Activated naive CD4-positive, alpha-beta T cell treated with anti-CD3 and anti-CD28 coated beads, Interleukin-2, amount 50 U/mL, for 16 hours (primary cell): ENCODE measurements at places on chromosomes 1 and 21.

DNA sequence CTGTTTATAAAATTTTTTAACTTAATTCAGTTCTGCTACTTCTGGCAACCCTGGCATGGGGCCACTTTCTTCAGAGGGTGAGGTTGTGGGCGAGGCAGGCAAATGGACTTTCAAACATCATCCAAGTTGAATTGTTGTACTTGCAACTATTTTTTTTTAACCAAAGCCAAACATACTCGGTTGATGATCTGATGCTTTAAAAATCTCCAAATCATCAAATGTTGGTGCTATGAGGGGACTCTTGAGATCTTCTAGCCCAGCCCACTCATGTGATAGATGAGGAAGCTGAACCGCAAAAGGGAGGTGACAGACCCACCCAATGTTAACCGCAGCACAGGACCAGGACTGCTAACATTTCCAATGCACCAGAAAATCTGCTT is 6.7 kb downstream of the SLC1A7 start:
- DNase-seq, result no peak

DNA sequence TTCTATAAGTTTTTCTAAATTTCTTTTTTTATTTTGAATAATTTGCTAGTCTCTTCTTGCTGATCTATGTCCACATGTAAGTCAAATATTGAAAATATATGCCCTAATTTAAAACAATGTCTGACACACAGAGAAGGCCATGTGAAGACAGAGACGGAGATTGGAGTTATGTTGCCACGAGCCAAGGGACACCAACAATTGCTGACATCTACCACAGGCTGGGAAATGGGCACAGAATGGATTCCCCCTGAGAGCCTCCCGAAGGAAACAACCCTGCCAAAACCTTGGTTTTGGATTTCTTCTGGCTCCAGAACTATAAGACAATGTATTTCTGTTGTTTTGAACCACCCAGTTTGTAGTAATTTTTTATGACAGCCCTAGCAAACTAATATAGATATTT is 485.0 kb upstream of the ZRANB2 start:
- no peak for DNase-seq

DNA sequence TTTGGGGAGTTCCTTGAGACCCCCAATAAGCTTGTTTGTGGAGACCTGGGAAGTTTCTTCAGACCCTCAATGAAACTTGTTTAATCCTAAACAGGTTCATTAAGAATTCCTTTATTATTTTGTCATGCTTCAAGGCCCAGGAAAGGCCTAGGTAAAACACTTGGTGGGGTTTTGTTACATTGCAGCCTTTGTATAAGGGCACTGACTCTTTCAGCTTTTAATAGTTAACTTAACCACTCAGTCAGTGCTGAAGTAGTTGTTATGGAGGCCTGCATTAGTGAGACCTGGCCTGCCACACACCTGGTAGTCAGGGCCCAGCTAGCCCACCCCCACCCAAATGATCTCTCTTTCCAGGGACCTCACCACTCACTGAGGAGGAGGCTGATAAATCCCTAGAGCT is 103.7 kb downstream of the FCRL5 start:
- DNase-seq, result no peak

GRCh38 chr1:97053268-97053667 is 331.7 kb downstream of the PTBP2 start:
- no peak for DNase-seq

DNA sequence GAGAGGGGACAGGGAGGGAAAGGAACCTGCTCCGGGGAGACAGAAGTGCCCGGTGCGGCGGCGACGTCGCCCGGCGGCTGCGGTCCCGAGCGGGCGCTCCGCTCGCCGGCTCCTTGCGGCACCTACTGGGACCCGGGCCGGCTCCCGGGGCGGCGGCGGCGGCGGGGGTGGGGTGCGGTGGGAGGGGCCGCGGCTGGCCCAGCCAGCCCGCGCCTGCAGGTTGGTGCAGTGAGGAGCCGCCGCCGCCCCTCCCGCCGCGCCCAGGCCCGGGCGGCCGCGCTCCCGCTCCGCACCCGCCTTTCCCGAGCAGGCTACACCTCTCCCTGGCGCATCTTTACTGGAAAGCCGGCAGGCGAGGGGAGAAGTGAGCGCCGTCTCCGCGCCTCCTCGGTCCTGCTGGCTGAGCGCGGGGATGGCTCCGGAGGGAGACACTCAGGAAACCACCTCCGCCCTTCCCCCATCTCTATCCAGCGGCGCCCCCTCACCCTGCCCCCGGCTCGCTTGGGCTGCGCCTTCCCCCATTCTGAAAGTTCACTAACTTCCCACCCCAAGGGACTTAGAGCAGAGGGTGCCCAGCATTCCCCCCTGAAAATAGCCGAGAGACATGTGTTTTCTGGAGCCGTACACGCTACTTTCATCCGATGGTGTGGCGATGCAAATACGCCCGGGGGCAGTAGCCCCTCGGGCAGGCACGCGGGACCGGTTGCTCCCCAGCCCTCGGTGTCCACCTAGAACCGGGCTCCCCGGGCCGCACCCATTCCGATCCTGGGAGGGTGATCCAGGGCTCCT is at the start of gene PLD5:
PLD5 (minus strand) TSS at position 127 of the 789 bp plus-strand sequence.
- no peak for DNase-seq

DNA sequence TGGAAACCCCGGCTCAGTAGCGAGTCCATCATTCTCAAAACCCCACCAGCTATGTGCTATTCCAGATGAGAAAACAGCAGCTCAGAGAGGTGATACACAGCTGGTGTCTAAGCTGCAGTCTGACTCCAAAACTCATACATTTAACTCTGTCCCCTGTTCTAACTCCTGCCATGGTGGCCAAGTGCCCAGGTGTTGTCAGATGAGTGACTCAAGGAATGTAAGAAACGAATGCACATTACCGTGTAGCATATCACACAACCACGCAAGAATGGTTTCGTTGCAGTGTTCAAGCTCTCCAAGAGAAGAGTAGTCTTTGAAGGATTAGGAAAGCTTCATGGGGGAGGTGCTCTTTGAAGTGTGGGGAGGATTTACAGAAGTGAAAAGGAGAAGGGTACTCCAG is 4.7 kb upstream of the XKR8 start:
- DNase-seq, result no peak

- no peak for DNase-seq
Observed at GRCh38 chr1:40302475-40302874, 14.6 kb downstream of the COL9A2 start.

DNA sequence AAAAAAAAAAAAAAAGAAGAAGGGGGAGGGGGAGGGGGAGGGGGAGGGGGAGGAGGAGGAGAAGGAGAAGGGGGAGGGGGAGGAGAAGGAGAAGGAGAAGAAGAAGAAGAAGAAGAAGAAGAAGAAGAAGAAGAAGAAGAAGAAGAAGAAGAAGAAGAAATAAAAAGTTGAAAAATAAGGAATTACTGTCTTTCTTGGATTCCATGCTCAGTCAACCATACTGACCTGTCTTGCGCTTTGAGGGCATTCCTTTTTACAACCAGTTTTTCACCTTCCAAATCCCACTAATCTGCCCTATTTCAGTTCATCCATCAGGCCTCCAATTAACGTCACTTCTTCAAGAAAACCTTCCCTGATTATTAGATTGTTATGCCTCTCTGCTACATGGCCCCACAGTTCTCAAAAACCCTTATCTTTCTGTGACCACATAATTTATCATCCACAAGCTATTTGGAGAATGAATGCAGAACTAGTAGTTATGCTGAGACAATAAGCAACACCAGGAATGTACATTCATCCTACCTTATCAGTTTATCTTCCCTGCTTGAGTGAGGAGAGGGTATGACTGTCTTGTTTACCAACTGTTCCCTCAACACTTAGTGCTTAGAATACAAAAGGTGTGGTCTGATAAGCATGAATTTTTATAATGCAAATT is 57.5 kb upstream of the GUCA2A start:
- no peak for DNase-seq

GRCh38 chr1:36366091-36366661 is 19.5 kb downstream of the STK40 start:
- DNase-seq, result peak; percentile 44

- no peak for DNase-seq
Observed at GRCh38 chr1:177849579-177850290, 120.1 kb downstream of the SEC16B start.

DNA sequence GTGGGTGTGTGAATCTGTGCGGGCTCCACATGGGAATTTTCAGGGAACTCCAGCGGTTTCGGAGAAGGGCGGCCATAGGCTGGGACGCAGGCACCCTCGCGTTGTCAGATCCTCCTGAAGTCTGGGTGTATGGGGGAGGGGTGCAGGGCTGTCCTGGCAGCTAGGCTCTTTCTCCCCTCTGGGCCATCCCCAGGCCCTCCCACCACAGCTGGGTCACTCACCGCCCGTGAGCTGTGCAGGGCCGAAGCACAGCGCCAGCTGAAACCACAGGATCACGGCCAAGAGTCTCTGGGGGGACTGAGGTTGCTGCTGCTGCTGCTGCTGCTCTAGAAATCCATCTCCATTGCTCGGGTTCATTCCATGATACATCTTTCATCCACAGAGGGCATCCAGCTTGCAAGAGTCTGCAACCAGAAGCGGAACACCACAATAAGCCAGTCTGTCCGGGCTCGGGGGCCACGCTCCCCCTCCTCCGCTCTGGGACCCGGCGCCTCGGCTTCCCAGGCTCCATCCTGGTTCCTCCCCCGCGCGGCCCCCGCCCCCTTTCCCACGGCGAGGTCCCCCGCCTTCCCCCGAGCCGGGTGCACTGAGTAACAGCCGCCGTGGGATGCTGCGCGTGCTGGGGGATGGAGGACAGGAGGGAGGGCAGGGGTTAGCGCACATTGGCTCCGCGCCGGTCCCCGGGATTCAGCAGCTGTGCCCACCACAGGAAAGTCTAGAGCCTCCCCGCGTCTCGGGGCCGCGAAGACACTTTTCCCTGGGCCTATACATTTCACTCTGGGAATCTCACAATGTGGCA is 720 bp downstream of the SUSD4 start:
- DNase-seq, result peak; percentile 50

DNA sequence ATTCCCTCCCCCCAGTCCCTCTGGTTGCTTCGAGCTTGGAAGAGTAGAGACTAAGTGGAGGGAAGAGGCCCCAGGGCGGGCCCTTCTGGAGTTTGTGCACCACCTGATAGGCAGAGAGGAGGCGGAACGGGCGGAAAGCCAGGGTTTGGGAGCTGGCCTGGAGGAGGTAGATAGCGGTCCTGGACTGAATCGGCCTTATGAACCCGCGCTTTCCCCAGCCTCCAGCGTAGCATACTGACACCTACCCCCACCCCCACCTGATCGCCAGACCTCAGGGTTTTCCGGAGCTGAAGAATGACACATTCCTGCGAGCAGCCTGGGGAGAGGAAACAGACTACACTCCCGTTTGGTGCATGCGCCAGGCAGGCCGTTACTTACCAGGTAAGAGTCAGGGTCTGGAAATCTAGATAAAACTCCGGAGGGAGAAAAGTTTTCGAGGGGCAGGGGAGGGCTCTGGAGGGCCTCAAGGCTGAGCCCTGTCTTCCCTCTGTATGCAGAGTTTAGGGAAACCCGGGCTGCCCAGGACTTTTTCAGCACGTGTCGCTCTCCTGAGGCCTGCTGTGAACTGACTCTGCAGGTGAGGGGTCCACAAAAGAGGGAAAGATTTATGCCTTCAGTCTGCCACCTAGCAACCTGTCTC is 705 bp downstream of the UROD start:
- DNase-seq, result peak; percentile 43

DNA sequence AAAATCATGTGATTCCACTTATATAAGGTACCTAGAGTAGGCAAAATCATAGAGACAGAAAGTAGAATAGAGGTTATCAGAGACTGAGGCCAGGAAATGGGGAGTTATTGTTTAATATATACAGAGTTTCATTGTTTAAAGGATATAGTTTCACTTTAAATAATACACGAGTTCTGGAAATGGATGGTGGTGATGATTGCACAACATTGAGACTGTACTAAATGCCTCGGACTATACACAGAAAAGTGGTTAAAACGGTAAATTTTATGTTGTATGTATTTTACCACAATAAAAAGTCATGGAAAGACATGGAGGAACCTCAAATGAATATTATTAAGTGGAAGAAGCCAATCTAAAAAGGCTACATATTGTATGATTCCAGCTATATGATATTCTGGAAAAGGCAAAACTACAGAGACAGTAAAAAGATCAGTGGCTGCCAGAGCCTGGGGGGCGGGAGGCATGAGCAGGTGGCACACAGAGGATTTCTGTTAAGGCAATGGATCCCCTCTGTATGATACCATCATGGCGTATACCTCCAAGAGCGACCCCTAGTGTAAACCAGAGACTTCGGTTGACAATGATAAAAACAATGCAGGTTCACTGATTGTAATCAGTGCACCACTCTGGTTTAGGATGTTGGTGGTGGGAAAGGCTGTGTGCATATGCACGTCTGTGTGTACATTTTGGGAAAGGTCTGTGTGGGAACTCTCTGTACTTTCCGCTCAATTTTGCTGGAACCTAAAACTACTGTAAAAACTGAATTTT is 7.5 kb downstream of the C1orf198 start:
- no peak for DNase-seq
